Activated effector memory CD4-positive, alpha-beta T cell treated with Interleukin-2 at 50 U/mL for 16 hours (primary cell): ENCODE measurements at places on chromosomes 2 and 18.

- peak; percentile 74 for DNase-seq
Observed at GRCh38 chr18:13612196-13612997, 114.0 kb downstream of the FAM210A start.

DNA sequence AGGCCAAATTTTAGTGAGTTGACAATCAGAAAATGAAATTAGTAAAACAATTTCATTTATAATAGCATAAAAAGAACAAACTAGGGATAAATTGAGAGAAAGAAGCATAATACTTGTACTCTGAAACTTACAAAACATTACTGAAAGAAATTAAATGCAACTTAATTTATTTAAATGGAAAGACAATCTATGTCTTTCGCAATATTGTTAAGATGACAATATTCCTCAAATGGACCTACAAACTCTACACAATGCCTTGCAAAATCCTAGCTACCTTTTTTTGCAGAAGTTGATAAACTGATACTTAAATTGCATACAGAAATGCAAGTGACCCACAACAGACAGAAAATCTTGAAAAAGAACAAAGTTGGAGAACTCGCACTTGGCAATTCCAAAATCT, 9.1 kb downstream of the EPG5 start:
- no peak for DNase-seq

DNA sequence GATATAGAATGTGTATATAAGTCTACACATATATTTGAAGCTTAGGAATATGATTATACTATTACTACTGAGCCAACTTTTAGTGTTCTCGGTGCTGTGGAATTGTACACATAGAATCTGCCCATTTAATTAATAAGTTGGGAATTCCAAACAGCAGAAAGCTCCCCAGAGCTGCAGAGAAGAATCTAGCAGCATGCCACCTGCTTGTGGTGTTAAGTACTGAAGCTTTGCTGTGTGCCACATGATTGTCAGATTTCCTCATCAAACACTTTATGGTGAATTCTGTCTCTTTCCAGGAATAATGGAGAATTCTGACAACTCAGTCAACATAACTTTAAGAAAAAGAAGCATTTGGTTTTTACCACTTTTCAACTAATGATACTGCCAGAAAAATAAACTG, 117.8 kb downstream of the WDSUB1 start:
- no peak for DNase-seq

- DNase-seq = no peak
Observed at GRCh38 chr2:30847329-30847728, 40.1 kb upstream of the CAPN13 start.

- DNase-seq = no peak
Observed at GRCh38 chr18:69444221-69444620, 43.5 kb downstream of the DOK6 start.

DNA sequence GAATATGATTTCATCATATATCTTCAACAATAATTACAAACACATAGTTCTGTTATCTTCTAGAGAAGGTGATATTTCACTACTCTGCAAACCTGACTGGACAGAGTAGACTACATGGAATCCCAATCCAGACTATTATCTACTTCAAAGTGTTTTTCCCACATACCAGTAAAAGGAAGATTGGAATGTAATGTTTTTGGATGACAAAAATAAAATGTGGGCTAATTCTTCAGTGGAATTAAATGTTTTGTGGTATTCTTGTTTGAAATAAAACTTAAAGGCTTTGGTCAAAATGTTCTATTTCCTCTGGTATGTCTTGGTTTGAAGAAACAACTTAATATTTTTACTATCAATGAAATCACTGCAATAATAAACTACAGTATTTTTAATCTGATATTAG, 22.1 kb downstream of the COL5A2 start:
- no peak for DNase-seq

GRCh38 chr18:32326450-32327308, 136.8 kb downstream of the MEP1B start:
- no peak for DNase-seq

- DNase-seq = no peak
Observed at GRCh38 chr2:206154197-206154596, 5.0 kb downstream of the NDUFS1 start.

DNA sequence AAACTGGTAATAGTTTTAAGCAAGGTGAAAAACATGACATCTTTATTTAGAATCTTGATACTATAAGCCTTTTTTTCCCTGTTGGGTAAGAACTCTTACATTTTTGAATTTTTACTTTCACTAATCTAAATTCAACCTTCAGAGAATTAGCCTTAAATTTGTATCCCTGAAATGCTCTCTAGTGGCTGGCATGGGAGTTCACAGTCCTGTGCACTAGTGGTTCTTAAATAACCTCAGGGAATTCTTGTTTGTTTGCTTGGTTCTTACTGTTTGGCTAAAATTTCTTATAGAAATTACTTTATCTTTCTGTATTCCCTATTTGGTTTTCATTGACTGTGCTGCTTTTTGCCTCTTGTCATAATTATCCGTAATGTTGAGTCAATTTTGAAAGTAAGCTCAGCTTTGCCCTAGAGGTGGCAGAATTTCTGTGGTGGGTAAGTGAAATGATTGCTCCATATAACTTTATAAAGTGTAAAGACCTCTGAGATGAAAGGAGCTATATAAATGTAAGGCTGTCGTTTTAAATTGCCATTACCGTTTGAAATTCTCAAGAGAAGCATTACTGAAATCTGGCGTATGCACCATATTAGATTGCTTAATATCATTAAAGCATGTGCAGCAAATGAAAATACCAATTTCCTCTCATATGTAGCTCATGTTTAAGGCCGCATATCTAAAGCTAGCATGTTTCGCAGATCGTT, 391.3 kb upstream of the FIGN start:
- no peak for DNase-seq

GRCh38 chr2:128315829-128316776, 2.6 kb downstream of the HS6ST1 start:
- DNase-seq = no peak

GRCh38 chr2:124201713-124202112, 176.6 kb downstream of the CNTNAP5 start:
- DNase-seq = no peak

- no peak for DNase-seq
Observed at GRCh38 chr2:105447476-105447875, 48.6 kb upstream of the FHL2 start.
